ENCODE measurements at places on chromosomes 5 and 9.
A peak's percentile ranks its signal among the peaks of the same experiment; 100 is the strongest.

GRCh38 chr5:84378420-84378819 is 6.3 kb downstream of the EDIL3 start:
- no peak for DNase-seq

GRCh38 chr5:111530298-111530740 is 18.0 kb upstream of the STARD4 start:
- DNase-seq: peak; percentile 57

- no peak for DNase-seq
Measured at GRCh38 chr5:147439254-147439653, 70.6 kb downstream of the DPYSL3 start.

DNA sequence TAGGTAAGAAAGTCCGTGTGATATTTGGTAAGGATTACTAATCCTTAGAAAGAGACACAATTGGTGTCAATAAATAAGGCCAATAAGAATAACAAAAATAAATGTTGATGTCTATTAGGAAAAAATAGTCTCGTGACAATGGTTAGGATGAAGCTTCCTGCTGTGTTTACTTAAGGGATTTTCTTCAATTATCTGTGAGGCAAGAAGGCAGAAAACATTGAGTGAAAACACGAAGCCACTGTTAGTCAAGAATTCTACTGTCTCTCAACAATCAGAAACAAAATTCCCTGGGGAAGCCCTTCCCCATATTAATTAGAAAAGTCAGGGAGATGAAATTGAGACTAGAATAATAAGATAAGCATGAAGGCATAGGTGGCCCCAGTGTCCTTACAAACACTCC is 149.0 kb downstream of the SYK start:
- DNase-seq: no peak

DNA sequence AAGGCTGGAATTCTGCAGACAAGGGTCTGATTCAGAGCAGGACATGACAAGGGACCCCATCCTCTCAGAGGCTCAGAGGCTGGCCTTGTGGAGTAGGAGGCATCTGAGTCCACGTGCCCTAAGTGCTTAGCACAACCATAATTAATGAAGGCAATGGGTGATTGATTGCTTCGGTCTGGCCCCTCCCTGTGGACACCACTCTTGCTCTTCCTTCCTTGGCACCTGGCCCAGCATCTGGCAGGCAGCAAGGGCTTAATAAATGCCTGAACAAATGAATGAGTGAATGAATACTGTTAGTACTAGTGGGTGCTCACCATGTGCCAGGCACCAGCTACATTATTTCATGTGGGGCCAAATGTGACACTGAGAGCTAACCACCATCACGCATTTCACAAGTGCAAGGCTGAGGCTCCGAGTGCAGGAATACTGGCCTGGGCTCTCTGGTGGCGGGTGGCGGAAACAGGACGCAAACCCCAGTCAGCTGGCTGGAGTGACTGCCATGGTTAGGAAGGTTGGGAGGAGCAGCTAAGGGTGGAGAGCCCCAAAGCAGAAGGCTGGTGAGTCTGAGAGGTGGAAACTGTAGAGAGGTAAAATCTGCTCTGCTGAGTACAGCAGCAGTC is 53.6 kb downstream of the ASS1 start:
- no peak for DNase-seq

DNA sequence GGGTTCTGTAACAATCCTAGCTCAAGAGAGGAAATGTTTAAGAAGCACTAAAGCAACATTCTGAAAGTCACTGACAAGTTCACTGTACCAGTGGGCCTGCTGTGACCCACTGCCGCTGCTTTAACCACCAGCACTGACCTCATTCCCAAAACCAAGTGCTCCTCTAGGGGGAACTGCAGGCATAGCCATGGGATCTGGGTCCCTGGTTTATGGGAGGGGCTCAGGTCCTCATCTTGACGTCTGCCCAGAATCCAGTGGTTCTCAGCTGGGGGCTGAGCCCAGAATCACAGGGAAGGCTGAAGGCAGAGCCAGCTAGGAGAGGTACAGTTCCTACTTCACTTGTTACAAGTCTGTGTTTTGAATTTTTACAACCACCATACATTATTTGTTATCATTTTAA is 36.1 kb upstream of the SLC2A8 start:
- no peak for DNase-seq

DNA sequence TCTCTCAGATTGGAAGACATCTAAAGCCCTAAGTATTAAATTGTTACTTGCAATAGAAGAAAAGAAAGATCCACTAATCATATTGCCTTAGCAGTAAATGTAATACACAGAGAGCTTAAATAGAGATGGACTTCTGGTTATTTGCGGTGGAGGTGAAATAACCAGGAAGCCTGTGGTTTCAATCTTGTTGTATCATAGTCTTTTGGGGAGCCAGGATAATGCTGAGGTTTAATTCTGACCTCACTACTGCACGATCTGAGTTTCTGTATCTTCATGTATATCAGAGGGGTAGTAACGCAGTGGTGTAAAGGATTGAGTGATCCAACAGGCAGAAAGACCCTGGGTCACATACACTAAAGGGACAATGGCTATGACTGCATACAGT is 71.7 kb downstream of the ANKRD55 start:
- no peak for DNase-seq

DNA sequence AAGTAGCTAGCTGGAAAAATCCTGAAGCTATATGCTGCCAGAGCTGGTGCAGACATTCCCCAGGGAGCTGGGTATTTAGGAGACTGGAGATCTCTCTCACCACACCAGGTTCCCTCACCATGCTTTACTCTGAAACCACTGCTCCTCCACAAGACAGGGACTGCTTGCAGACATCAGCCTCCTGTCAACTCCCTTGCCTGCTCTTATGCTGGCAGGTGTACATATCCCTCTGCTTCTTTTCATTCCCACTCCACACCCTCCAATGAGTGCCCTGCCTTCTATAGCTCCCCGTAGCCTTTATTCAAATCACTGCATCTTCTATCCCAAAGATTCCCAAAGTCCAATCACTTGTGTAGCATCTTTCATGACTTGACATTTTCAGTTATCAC is 380.7 kb downstream of the NFIB start:
- no peak for DNase-seq

DNA sequence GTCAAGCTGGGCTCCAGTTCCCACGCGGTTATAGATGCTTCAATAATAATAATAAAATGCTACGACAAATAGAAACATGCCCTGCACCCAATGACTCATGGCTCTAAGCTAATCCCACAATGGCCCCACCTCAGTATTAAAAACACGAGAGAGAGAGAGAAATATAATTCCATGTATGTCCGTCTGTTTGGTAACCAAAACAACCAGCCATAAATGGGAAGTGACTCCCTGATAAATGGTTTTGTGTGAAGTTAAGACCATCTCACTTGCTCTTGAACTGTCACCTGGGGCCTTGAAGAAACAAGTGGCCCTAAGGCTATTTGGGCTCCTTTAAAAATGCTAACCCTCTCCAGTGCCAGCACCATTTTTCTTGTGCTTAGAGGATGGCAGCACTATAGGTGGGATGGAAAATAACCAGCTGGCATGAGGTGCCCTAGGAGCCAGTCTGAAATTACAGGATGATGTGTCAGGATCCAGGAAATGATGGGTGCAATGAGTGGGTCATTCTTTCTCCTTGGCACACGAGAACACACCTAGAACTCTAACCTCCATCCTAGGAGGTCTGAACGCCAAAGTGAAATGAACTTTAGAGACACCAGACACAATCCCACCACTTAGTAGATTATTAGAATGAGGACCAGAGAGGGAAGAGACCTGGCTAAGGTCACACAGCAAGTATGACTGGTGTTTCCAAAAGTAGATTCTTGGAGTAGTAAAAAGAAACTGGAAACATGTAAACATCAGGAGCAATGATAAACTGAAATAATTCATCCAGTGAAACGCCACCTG is 35.7 kb upstream of the ADRB2 start:
- DNase-seq: no peak

GRCh38 chr9:32171339-32171738 is 213.1 kb upstream of the ACO1 start:
- no peak for DNase-seq

DNA sequence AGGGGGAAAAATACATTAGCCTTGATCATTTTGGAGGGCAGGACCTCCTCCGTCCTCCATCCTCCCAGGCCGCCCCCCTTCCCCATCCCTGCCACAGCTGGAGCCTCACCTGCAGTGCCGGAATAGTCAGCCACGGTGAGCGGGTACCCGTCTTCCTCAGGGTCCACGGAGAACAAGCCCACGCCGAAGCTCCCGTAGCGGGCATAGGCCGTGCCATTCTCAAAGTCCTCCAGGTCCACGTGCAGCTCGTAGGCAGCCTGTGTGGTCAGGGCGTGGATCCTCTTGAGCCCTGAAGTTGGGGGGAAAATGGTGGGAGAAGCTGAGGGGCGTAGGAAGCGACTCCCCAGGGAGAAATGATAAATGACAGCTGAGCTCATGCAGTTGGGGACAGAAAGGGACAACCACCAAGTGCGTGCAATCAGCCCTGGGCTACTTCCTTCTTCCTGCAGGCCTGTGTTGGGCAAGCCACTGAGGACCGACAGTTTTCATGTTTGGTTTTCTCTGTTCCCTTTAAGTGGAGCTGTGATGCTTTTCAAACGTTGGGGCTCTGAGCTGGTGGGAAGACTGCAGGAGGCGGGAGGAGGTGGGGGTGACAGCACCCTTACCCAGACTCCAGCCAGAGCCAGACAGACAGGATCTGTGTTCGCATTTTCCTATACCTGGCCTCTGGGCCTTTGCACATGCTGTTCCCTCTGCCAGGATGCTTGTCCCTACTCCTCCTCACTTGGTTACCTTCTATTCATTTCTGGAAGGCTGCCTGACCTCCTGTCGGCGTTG is 8.7 kb upstream of the QRFP start:
- DNase-seq: no peak

DNA sequence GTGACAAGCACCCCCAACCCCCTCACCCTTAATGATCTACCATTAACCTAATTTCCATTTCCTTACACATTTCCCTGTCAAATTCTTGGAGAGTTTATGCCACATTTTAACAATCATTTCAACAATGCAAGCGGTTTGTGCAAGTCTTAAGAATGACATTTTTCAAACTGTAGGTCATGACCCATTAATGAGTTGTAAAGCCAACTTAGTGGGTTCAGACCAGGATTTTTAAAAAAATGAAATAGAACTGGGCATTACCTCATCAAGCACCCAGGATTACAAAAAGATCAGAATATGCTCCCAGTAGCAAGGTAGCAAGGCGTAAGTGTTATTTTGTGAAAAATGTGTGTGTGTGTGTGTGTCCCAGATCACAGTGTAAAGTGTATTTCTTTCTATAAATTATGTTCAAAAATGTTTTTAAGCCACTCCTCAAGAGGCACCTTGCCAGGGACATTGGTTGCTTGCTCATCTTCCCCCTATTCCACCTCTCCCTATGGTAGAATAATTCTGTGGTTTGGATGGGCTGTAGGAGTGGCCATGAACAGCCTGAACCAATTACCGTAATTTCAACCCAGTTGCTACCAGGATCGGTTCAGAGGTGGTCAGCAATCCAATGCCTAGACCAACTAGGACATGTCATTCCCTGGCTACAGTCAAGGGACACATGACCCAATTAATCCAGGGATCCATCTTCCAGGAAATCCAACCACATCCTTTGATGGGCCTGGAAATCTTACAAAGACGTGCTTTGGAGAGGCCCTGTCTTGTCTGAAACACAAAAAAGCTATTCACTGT is 14.4 kb upstream of the TGFBR1 start:
- no peak for DNase-seq

DNA sequence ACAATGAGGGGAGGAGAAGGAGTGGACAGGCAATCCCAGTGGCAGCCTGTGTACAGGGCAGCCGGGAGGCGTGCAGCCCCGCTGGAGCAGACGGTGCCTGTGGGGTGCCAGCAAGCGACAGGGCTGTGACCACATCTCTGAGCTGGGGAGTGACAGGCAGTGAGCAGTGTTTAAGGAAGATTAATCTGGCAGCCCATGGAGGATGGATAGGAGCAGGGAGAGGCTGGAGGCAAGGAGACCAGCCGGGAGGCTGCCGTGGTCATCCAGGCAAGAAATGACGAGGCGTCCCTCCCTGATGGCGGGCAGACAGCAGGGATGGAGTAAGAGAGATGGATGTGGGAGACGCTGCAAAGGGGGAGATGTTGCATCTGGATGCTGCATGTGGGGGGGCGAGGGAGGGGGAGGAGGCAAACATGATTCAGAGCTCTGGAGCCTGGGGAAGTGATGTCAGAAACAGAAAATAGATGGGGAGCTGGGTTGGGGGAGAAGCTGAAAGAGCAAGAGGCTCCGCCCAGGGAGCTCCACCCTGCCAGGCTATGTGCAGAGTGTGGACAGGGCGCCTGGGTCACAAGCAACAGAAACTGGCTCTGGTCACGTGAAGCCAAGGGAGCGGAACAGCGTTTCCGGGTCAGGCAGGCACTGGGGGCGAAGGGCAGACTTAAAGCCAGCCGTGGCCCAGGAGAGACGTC is 12.6 kb downstream of the UNC5A start:
- no peak for DNase-seq

DNA sequence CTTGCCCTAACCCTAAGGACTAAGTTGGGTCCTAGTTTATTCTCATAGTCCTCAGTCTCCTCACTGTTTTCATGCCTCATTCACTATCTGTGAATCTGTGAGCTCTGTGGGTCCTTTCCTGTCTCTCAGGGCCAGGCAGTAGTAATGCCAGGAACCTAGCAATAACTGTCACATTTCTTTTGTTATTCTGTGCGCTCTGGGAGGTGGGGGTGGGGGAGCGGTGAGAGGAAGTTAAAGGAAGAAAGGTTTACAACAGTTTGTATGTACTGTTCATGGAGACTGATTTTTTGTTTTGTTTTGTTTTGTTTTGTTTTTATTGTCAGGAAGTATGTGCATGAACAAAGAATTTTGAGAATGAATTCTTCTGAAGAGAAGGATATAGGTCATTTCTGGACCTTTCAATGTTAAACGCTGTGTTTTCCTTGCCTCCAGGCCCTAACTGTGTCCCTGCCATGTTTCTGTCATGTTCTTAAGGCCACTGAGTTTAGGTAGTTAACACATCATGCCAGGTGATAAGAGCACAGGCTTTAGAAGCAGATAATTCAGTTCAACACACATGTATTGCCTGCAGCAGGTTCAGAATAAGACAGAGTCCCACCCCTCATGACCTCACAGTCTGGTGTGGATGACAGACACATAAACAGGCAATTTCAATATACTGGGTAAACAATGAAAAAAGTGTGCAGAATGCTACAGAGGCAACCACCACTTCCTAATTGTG is 13.3 kb upstream of the FEM1C start:
- DNase-seq: no peak

GRCh38 chr5:168159425-168159824 is 132.0 kb upstream of the WWC1 start:
- no peak for DNase-seq

DNA sequence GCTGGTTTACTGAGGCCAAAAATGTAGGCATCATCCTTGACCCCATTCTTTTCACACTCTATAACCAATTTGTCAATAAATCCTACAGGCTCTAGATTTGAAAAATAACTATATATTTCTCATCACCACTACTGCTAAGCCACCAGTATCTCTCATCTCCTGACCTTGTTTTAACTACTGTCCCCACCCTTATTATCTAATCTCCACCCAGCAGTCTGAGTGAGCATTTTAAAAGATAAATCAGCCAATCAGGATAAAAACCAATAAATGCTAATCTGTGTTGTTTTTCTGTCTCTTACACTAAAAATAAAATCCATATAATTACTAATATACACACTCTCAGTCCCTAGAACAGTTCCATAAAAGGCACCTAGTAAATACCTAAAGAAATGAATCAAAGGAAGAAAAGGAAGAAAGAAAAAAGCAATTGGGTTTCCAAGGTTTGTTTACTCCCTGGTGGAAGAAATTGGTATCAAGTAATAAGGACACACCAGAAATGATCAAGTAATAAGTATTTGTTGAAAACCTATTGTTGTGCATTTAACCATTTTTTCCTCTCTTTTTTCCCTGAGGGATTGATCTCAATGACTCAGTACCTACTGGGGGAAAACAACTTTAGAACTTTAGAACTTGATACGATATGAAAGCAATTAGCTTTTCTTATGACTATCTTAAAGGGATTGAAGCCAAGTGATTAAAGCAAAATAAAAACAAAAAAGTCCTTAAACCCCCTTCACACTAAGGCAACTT is 19.3 kb downstream of the MRPS27 start:
- no peak for DNase-seq
